ENCODE measurements at places on chromosomes 5 and 9.

DNA sequence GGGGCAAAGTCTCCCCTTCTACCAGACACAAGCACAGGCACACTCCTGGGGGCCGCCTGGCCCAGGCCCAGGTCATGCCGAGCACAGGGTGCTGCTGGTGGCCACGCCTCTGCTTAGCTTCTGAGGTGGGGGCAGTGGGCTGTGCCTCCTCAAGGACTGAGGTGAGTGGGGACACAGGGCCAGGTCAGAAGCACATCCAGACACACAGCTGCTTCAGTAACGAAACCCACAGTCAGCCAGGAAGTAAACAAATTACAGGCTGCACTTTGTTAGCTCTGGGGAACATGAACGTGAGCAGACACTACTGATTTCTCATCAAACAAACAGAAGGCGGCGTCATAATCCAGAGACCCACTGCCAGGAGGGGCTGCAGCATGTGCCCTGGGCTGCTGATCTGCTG, 192.4 kb downstream of the HSPA4 start:
- DNase-seq = no peak

DNA sequence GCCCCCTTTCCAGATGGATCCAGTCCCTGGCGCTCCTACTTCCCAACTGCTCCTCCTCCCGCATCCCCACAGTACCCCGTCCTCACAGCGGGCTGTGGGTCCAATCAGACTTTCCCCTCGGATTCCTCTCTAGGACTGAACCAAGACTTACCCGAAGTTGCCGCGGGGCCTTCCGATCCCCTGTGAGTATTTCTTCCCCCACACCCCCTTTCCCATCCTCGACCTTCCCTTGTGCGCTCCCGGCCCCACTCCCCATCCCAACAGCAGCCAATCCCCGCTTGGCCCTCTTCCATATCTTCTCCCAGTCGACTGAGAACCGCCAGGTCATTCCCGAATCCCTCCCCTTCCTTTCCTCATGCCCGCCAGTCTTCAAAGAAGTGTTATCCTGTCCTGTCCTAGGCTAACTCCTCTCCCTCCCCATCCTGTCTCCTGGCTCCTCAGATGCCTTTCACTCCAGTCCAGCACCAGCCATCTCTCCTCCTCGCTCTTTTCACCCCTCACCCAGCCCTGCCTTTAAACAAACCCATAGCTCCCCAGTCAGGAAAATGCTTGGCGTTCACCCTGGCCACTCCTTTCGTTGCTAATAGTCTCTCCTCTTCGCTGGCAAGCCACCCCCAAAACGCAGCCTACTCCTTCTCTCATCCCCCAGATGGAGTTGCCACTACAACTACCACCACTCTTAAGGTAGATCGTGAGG, 646 bp downstream of the SWI5 start:
- no peak for DNase-seq

GRCh38 chr5:137696481-137696880, 39.4 kb downstream of the KLHL3 start:
- no peak for DNase-seq

GRCh38 chr5:168227973-168228615, 63.4 kb upstream of the WWC1 start:
- no peak for DNase-seq

DNA sequence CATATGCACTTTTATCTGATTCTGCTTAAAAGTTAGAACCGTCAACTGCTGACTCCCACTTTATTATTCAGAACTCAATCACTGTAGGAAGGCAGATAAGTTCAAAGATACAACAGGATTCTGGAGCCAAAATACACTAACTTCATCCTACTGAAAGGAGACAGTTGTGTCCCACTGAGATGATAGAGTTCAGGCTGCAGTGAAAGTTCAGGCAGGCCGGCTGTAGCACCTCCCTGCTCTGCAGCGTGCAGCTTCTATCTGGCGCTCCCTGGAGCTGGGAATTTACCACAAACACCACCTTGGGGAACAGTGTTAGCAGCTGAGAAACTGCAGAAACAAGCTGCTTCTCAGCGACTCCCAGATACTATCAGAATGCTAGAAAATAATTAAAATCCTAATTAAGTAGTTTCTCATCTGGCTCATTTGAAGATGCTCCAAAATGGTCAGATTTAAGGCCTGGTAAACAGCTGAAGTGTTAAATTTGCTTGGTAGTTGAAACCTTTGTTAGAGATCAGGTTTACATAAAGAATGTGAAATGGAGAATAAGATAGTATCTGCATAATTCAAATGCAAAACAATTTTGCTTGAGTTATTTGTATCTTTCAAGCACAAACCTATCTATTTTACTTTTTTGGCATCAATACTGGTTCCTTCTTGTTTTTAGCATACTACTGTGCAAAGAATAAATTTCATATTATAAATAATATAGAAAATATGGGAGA, 52.3 kb upstream of the CNTLN start:
- DNase-seq = no peak

- no peak for DNase-seq
Measured at GRCh38 chr5:23718564-23718963, 211.2 kb downstream of the PRDM9 start.

DNA sequence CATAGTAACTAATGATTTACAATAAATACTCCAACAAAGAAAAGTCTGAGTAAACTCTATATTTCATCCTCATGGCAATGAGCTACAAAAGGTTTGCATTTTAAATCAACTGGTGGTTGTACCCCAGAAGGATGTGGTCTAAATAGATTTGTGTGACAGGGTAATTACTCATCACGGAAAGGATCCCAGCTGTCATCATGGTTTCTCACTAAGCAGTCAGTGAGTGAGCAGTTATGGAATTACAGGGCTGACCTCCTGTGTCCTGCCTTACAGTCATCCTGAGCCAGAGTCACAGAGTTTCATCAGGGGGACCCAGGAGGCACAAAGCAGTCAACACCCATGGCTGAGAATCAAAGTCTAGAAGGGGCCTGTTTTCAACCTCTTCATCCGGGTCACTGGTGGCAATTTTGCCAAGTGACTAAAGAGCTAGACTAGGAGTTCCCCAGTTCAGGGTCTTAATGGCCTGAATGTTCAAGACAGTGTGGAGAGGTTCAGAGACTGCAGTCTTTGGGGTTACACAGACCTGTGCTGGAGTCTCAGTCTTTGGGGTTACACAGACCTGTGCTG, 210.7 kb upstream of the SLC24A2 start:
- DNase-seq = no peak

DNA sequence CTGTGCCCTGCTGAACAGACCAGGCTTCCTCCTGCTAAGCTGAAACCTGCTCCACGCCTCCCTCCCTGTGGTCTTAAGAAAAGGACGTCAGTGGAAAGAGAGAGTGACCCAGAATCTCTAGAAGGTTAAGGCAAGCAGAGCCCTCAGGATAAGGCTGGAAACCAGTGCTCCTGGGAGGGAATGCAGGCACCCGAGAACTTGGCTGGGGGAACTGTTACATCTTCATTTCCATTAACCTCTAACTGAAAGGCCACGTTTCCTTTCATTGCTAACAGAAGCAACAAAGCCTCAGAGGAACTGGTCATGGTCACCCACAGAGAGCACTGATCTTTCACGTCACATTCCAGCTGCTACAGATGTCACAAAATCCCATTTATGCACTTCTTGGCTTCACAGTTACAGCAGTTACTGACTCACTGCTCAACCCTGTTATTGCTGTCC, 26.1 kb upstream of the AKNA start:
- DNase-seq = no peak

DNA sequence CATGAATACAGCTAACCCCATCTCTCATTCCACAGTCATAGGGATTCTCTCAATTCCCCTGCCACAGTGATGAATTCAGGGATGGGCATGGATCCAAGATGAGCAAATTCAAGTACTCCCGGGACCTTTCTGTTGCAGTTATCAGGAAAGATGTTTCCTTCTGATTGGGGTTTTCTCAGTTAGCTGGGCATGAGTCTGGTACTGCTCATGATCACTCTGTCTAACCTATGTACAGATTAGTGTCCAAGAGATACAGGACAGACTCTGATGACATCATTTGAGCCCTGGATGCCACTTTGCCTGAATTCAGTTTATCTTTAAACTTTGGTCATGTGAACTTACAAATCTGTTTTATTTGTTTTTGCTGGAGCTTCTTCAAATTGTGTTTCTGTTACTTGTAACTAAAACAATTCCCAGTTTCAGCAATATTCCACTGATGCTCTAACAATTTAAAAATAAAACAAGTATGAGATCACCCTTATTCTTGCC, 257.7 kb upstream of the KLF9 start:
- DNase-seq = no peak

DNA sequence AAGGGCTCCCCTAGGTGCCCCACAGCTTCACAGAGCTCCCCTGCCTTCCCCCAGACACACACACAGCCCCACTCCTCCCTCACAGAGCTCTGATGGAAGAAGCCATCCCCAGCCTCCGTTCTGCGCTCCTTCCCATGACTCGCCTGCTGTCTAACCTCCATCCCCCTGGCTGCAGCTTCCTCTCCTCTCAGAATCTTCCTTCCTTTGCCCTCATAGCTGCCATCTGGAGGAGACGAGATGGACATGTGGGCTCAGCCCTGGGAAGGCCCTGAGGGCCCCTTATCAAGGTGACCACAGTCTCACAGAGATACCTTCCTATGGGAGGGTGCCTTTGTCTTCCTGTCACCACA, 94.3 kb downstream of the PCDH1 start:
- DNase-seq = no peak

GRCh38 chr9:111036429-111036789, 1.9 kb downstream of the LPAR1 start:
- DNase-seq = no peak

DNA sequence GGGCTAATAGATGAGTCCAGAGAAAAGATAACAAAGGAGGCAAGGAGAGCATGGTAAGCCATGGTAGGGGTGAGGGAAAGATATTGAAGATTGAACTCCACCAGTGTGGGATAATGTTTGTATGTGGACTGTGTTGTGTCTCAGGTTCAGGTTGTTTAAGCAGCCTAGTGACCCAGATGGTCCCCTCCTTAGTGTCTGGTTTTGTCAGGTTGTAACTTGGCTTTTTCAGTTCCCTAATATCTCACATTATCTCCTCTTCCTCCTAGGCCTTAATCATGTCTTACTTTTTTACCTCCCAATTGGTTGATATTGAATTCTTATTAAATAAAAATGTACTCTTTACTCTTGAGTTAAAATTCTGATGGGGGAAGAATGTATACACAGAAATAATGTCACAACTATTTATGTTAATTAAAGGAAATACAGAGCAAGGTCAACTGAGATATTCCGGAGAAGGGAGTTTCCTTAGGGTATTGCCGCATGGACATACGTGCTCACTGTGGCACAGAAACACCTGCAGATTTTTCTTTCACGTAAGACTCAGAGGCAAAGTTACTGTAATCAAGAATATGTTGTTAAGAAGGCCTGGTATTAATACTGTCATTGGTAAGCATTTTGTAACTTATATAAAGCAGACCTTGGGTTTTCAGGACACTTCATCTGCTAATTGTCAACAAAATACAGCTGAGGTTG, 23.4 kb upstream of the SH3GL2 start:
- DNase-seq = no peak

DNA sequence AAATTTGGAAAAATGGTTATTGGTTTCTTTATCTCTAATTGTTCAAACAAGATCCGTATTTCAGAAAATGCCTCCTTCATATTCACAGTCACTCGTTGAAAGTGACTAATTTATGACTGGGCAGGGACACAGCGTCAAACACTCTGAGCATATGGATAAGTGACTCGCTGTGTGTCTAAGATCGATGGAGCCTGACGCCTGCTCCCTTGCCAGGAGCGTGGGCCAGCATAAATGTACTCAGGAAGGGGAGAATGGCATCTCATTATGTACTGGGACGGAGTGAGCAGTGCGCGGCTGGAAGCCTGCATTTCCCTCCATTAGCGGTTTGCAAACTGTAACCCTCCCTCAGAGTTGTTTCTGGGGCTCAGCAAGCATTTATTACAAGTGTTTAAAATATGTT, 79.8 kb upstream of the CAST start:
- no peak for DNase-seq

DNA sequence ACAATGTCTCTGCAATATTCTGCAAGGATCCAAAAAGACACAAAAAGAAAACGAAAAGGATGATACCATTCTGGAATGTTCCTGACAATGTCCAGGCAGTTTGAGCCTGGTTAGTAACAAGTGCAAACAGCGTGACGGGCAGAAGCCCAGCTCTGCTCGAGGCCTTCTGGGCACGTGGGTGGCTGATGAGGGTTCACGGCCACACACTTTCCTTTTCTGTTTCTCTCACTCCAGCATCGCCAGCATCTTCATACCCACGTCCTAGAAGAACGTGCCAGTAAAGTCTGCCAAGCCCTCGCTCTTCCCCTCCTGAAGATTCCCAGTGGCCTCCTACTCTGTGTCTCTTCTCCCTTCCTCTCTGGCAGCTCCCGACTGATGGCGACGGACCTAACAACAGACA, 36.7 kb downstream of the COL23A1 start:
- no peak for DNase-seq

DNA sequence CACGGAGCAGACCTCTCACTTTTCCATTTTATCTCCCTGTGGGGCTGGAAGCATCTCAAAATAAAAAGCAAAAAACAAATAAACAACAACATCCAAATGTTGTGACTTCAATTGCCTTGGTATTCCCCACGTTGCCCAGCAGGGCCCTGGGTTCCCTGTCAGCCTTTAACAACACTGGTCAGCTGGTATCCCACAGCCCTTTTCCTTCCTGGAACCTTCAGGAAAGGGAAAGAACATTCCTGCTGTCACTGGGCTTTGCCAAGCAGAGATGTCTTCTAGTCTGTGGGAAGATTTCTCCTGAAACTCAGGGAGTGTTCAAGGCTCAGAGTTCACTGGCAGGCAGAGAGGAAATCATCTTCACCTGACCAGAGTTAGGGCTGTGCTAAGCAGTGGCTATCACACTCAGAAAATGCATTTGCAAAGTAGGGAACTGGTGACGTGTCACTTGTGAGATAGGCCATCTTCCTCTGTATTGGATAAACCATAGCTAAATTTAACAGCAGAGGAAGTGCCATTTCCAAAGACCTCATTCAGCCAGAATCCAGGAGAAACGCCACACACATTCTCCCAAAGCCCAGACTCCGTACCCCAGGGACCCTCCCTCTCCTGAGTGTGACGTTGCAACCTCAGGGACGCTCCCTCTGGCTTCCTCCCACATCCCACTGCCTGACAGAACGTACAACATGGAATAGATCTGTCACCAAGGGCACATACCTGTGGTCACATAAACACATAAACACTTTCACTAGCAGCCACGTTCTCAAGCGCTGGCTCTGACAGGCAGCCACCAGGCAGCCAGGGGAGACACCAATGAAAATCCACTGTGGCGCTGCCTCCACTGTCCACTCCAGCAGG, 274.0 kb upstream of the DAPK1 start:
- no peak for DNase-seq

- no peak for DNase-seq
Measured at GRCh38 chr5:138371454-138371853, 19.0 kb downstream of the KDM3B start.

Data from stimulated activated CD8-positive, alpha-beta memory T cell treated with anti-CD3 and anti-CD28 coated beads, Interleukin-7, amount 100 ng/mL, for 1 hour (primary cell).